IMR-90 (cell line): ENCODE measurements at places on chromosomes 3 and 15.
A peak's percentile ranks its signal among the peaks of the same experiment; 100 is the strongest.

- DNase-seq, result peak; percentile 79
Observed at GRCh38 chr15:65939901-65940617, 70.8 kb downstream of the RAB11A start.

GRCh38 chr3:171563298-171563697 lies 103.1 kb upstream of the TNIK start:
- no peak for DNase-seq

- peak; percentile 5 for DNase-seq
Observed at GRCh38 chr3:90092994-90093393, 985.6 kb downstream of the EPHA3 start.

- DNase-seq, result no peak
Observed at GRCh38 chr15:50113992-50114780, 4.8 kb downstream of the ATP8B4 start.

GRCh38 chr3:56132762-56133161 lies 335.5 kb downstream of the ERC2 start:
- no peak for DNase-seq

GRCh38 chr3:87503900-87504498 lies 227.6 kb upstream of the POU1F1 start:
- DNase-seq, result peak; percentile 36

- DNase-seq, result peak; percentile 61
Observed at GRCh38 chr3:154235330-154235729, 89.0 kb downstream of the DHX36 start.

- DNase-seq, result peak; percentile 93
Observed at GRCh38 chr3:177150970-177151627, 46.2 kb downstream of the TBL1XR1 start.

- no peak for DNase-seq
Observed at GRCh38 chr15:31473385-31474058, 146.9 kb downstream of the KLF13 start.

DNA sequence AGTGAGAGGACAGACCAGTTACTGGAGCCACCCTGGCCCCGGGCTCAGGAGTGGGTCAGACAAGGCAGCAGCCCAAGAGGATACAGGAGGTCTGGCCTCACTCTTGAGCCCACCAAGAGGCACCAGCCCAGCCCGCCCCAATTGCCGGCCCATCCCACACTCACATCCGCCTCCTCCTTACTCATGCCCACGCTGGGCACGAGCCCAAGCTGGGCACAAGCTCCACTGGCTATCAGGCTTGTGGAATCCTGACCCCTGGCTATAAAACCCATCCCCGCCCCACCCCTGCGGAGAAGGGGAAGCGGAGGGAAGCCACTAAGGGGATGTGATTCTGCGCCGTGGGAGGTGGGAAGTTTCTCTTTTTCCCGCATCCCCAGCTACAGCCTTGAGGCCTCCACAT lies 25.9 kb downstream of the ADCY5 start:
- no peak for DNase-seq

GRCh38 chr15:71654720-71655174 lies 155.6 kb upstream of the NR2E3 start:
- no peak for DNase-seq

DNA sequence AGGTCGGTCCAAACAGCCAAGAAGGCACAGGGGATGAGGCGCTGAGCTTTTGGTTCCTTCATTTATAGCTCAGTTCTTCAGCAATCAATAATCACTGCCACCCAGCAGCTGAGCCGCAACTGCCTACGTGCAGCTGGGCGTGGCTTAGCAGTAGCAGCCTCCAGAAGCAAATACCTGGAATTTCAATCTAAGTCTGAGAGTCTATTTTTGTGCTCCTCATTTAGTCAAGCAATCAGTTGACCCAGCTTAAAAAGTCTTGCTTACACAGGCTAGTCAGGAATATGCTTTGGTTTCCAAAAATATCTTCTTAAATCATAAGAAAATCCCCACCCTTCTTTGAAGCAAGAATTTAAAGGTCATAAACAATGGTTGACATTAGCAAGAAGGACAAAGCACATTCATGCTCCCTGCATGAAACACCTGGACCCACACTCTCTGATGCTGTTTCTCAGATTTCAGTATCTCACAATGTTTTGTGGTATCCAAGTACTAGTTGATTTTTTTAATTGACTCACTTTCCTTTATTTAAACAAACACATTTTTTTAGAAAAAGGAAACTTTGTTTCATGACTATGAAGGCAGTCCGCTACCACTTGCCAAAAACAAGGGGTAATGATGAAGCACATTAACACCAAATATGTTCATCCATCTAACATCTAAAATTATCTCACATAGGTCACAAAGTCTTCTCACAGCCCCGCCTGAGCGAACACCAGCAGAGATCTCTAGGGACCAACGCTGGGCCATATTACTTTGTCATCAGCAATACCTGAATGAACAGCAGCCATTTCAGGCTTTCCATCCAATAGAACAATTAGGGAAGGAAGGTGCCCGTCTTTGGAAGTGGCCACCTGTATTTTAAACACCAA lies 106.1 kb downstream of the OXNAD1 start:
- DNase-seq, result peak; percentile 90

GRCh38 chr3:72444656-72445223 lies 403.5 kb downstream of the SHQ1 start:
- peak; percentile 12 for DNase-seq

- no peak for DNase-seq
Observed at GRCh38 chr15:26841514-26841913, 25.3 kb upstream of the GABRA5 start.

DNA sequence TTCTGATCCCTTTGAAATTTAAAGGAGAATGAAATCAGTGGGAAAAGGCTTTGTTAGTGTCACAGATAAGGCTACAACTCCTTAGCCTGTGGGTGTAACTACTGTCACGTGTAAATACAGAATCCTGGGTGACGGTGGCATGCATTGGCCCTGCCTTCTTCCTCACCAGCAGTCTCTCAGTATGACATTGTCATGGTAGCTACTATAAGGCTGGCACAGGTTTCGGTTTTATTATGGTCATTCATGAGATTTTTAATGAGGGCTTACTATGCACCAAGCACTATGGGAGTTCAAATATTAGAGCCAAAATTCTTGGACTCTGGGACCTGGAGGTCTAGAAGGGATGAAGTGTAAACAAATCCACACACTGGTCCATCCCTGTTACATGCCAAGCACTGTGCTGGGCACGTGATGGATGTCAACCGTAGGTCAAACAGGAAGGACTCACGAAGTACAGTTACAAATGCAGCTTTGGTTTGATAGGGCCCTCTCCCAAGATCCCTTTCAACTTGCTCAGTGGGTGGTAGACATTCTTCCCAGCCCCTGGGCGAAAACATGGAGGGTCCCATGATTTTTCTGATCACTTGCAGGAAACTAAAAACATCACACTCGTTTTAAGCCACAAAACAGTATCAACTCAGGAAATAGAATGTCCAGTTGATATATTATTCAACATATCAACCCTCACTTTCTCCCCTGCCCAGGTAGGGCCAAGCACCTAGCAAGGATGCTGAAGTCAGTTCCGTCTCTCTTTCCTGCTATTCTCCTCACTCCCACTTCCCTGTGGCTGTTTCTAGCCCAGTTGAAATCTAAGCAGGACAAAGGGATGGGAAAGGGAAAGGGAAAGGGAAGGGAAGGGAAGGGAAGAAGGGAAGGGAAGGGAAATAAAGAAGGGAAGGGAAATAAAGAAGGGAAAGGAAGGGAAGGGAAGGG lies 25.3 kb downstream of the BFSP2 start:
- no peak for DNase-seq

DNA sequence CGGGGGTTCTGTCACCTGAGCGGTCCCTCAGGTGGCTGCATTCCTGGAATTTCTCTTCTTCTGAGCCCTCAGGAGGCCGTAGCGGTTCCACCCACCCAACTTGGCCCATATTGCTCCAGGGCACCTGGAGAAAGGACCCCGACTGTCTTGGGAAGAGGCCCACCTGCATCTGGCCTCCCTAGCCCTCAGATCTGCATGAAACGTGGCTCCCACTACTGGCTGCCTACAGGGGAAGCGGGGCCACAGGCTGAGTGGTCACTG lies 9.9 kb upstream of the ANPEP start:
- no peak for DNase-seq

- DNase-seq, result no peak
Observed at GRCh38 chr15:74937272-74937589, 642 bp downstream of the COX5A start.

DNA sequence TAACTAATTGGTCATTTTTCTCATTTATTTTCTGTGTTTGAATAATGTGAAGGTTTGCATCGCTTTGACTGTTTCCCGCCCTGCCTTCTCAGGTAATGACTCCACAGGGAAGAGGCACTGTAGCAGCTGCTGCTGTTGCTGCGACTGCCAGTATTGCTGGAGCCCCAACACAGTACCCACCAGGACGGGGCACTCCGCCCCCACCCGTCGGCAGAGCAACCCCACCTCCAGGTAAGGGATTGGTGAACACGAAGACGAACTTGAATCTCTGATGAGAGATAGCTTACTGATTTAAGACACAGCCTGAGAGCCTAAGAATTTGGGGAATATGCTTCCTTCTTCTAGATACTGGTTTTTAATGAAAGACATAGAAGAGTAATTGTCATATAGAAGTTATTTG lies 22.9 kb downstream of the SNRPN start:
- no peak for DNase-seq

GRCh38 chr3:119571688-119572087 lies 7.6 kb upstream of the ADPRH start:
- no peak for DNase-seq

GRCh38 chr15:41513506-41514227 lies at the start of gene LTK:
Gene LTK, minus strand, starts transcription at chr15:41513827. Its CDS starts 118 bp downstream, at chr15:41513709.
- DNase-seq, result no peak

GRCh38 chr3:78090382-78090781 lies 1050.5 kb downstream of the ROBO2 start:
- DNase-seq, result no peak

- no peak for DNase-seq
Observed at GRCh38 chr15:62966294-62967078, 76.1 kb upstream of the TPM1 start.

DNA sequence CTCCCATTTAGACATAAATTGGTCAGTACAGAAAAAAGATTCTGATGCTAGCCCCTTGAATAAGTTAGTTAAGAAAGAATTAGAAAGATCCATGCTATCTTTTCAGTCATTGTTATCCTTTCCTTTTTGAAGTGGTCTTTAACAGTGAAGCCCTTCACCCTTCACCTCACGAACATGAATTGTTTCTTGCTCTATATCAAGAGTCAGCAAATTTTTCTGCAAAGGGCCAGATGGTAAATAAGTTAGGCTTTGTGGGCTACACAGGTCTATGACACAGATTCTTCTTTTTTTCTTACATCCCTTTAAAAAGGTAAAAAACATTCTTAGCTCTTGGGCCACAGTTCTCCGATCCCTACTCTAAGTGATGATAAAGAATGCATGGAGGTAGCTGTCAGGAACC lies 74.9 kb downstream of the DMXL2 start:
- DNase-seq, result no peak

DNA sequence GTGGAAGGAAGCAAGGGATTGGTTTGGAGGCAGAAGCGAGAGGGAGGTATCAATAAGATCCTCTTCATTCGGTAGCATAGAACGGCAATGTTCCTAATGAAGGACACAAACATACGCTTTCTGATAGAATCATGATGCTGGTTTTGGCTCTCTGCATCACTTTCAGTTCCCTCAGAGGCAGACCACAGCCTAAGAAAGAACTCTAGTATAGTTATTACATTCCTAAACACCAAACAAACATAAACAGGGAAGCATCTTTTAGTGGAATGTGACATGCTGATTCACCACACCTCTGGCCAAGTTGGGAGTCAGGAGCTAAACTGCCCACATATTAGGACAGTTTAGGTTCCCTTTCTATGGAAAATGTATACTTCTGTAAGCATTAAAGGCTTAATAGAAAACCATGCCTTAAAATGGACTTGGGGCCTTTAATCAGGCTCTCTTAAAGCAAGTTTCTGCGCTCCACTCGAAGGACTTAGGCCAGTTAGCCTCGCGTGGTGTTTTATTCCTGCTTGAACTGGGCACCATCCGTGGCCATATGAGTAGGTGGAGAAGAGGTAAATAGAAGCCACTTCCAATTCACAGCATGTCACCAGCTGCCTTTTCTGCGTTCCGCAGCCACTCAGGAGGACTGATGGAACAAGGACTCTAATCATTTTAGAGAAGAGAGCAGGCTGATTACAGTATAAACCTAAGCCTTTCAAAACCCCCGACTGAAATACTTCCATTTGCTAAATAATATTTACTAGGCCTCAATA lies 53.7 kb downstream of the CD47 start:
- DNase-seq, result peak; percentile 71

DNA sequence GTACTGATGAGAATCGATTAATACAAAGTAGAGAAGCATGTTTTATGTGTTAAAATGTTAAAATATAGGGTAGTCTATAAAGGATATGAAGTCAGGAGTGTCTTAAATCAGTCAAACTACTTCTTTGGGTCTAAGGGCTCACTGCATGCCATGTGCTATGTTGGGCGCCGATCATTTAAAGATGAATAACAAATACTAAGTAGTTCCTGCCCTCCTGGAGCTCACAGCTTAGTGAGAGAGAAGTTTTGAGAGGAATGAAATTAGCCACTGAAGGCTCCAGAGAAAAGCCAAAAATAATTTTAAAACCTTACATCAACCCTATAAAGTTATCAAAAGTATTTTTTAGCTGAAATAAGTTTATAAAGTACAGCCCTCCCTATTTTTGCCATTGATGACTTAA lies 44.5 kb downstream of the BLM start:
- no peak for DNase-seq

- no peak for DNase-seq
Observed at GRCh38 chr3:35746492-35746891, 107.2 kb downstream of the ARPP21 start.

DNA sequence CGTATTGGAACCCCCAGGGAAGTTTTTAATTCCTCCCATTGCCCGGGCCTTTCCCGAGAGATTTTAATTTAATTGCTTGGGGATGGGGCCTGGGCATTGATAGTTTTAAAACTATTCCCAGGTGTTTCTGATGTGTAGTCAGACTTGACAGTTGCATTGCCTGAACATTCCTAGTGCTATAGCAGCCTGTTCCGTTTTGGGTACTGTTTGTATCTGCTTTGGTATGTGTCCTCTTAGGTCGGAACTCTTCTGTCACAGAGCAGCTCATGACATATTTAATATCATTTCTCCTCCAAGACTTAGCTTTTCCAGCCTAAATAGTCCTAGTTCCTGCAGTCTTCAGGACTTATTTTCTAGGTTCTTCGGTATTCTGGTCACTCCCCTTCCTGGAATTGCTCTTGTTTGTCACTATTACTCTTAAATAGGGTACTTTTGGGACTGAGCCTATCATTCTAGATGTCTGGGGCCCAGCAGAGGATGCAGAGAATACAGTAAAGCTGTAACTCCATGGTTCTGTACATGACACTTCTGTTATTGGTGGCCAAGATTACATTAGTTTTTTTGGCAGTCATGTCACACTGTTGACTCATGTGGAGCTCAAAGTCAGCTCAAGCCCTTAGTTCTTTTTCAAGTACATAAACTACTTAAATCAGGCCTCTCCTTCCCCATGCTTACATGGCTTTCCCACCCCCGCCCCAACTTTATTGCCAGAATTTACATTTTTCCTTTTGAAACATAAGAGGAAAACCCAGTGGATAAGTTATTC lies 81.5 kb downstream of the BBX start:
- DNase-seq, result peak; percentile 70

DNA sequence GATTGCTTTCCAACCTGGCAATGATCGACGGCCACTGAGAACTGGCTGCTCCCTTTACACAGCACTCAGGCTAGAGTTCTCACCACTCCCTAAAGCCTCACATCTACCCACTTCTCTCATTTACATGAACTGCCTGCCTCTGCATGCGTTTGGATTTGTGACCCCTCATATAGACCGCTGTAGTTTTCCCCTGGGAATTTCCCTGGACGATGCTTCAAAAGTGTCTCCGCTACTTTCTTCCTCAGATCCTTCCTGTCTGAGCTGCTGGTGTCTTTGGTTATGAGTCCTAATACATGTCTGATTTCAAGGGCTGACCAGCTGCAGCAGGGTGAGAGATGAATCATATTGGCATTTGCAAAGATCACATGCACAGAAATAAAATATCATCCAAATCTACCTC lies 116.7 kb upstream of the ETV5 start:
- no peak for DNase-seq
